AG04449 (cell line): ENCODE measurements at places on chromosomes 2 and 18.
A peak's percentile ranks its signal among the peaks of the same experiment; 100 is the strongest.

DNA sequence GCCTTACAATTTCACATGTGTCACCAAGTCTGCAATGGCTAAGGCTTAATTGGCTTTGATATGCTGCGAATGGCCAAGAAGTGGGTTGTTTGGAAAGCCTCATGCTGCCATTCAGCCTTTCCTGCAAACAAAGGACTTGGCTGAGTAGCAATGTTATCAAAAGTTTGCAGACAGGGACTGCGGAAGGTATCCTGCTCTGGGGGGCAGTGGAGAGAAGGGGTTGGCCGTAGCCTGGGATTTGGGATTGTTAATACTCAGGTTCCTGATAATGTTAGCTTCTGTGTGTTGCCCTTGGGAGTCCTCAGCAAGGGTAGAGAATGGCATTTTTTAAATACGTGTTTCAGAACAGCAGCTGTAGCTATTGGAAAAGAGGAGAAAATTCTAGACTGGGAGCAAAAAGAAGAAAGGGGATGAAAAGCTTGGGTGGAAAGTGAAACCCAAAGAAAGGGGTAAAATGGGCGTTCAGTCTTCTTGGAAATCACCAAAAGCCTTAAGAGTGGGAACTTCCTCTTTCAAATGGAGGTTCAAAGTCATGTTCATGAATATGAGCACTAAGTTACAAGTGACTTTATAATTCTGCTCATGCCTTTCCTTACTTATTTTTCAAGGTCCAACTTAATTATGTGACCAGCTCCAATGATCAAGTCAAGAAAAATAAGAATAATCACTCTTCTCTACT is 325.1 kb downstream of the RNF144A start:
- no peak for DNase-seq

DNA sequence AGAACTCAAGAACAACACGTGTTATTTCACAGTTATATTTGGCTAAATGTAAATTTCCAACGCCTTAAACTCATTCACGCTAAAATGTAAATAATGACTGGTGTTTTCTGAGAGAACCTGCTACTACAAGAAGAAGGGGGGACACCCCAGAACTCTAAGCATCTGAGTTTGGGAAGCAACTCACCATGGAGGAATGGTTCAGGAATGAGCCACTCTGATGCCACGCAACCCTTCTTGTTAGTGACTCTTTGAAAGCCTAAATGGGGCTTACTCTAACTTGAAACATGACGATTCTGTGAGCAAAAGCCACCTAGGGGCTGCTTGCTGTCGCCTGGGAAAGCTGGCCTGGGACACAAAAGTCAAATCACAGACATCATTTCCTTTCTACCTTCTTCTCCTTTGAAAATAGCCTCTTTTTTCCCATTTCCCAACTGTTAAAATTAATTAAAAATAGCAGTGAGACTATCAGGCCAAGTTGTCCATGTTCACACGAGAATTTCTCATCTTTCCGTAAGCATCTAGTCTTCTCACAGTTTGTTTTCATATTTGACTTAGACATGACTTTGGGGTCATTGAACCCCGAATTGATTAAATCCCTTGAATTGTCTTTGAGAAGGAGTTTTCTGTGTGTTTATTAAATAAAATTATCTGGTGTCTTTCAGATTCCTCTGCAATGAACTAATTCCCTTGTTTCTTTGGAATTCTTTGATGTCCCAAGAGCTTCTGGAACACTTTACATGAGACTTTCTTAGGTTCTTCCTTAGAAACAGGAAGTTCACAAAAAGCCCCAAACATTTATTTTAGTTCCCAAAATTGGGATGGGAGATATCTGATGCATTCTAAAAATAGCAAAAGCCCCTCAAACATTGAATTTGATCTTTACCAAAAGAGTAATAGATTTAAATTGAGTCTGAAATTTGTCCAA is 75.5 kb upstream of the CABLES1 start:
- no peak for DNase-seq

DNA sequence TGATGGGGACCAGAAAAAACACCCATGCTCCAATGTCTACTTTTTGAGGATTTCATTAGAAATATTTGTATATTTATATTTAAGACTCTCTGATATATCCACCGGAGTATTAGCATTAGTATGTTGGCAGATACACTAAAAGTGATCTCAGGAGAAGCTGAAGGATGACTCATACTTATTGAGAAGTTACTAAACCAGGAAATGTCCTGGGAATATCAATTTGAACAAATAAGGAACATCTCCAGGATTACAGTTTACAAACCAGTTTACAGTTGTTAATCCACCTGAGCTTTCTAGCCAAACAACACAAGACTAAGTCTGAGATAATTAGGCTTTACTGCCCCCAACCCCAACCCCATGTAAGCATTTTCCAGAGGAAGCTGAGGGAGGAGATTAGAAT is 16.1 kb upstream of the DPP4 start:
- DNase-seq = no peak

DNA sequence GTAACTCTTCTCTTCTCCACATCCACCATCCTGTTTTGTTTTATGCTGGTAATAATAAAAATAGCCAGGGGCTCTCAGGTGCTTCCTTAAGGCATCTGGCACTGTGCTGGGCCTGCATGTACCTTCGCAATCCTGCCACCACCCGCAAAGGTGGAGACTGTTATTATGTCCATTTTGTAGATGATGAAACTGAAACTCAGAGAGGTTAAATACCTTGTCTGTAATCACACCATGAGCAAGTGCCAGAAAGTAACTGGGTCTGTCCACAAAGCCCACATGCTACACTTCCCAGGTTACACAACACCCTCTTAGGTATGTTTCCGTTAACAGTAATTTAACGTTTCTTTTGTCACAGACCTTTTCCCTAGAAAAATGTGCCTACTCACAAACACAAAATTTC is 27.0 kb downstream of the NRP2 start:
- DNase-seq = no peak

GRCh38 chr2:200828572-200829257 is 17.0 kb downstream of the BZW1 start:
- DNase-seq = no peak

DNA sequence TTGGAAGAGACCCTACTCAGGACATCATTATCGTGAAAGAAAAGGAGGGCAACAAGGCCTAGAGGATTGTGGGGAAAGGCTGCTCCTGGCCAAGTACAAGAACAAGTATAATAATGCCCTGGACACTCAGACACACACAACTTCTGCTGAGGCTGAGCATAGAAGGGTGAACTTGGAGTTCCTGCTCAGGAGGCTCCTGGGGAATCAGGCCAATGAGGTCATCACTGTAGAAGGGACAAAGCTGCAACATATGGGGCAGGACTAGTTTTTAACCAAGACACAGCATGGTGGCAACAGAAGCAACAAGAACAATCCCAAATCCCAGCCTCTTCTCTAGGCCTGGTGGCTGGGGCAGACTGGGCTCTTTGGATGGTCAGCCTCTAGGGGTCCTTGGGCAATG is 102.6 kb downstream of the POLR1A start:
- DNase-seq = no peak

- DNase-seq = no peak
Measured at GRCh38 chr18:39938676-39939608, 2016.1 kb upstream of the PIK3C3 start.

DNA sequence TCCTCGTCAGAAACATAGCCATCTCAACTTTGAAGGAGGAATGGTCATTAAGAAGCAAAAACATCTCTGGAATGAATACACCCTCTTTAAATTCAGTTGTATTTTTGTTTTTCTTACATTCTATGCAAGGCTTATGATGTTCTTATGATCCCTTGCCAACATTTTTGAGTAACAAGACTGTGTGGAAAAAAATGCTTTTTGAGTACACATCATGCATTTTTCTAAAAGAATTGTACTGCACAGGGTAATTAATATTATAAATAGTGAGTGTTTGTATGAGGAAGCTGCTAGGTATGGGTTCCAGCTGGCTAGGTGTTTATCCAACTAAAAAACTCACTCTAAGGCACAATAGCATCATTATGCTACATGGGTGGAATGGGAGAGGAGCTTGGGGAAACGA is 59.0 kb upstream of the SPATS2L start:
- peak; percentile 69 for DNase-seq

DNA sequence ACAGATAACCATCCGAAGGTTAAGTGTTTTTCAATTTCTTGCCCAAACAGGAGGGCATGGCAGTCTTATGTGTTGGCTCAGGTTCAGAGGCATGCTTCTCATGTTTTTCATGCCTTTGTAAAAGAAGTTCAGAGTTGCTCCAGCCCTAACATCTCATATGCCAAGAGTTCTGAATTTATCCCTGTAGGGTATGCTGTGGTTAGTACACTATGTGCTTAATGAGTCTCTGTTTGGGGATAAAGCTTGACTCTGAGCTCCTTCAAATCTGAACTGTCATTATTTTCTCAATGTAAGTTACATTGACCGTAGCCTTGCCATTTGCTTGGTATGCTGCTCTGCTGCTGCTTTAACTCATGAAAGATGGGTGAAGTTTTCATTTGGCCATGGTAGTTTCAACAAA is 67.9 kb upstream of the PNPT1 start:
- DNase-seq = no peak

- DNase-seq = no peak
Measured at GRCh38 chr2:106685180-106685897, 198.2 kb downstream of the CD8B2 start.

DNA sequence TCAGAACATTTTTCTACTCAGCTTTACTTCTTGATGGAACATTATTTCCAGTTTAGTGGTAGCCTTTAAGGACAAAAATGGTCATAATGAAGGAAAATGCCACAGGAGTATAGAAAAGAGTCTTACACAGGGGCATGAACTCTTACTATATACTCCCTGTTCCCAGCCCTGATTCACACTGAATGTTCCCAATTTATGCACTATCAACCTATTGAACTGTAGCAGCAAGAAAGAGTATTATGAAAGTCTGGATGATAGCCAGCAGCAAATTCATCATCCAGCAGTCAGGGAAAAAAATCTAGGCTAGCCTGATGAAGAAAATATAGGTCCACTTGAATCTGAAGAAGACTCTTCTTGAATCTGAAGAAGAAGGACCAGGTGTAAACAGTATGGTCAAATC is 1170.3 kb upstream of the CHAC2 start:
- DNase-seq = peak; percentile 23

DNA sequence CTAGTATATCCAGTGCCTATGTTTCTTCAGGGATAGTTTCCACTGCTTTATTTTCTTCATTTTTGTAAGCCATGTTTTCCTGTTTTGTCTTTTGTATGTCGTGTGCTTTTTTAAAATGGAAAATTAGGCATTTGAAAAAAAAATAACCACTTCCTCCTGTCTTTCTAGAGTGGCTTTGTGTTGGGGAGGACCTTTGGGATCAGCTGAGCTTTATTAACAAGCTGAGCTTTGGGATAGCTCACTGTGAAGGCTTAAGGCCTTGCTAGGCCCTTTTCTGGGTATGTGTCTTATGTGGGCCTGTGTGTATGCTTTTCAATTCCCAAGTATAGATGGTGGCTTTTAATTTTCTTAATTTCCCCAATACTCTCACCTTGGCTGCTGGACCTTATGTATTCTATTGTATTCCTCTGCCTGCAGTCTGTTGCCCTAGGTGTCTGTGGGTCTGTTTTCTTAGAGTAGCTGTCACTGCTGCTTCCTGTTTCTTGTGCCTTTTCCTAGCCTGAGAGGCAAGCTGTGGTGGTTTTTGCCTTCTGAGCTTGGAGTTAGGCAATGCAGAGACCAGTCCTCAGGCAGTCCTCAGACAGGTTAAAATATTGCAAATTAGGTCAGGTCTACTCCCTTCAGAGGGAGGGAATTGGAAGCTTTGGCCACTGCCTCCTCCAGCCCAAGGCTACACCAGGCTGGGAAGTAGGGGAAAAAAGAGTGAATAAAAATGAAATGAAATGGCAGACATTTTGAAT is 134.7 kb downstream of the LDLRAD4 start:
- DNase-seq = no peak

DNA sequence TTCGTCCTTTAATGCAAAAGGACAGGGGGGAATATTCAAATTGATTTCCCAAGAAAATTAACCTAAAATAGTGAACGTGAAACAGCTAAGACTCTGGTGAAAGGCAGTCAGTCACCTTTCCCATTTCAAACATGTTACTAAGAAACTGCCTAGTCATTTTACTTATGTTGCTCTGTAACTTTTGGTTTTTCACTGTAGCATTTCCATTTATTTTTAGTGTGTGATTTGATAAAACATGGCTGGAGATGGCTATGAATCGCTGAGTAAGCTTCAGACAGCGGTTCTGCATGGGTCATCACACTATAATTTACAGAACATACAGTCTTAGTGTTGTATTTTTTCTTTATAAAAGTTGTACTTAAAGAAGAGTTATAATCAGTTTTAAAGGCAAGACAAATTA is 16.0 kb upstream of the KIDINS220 start:
- DNase-seq = no peak

GRCh38 chr2:25479761-25480160 is 138.0 kb upstream of the DNMT3A start:
- no peak for DNase-seq

DNA sequence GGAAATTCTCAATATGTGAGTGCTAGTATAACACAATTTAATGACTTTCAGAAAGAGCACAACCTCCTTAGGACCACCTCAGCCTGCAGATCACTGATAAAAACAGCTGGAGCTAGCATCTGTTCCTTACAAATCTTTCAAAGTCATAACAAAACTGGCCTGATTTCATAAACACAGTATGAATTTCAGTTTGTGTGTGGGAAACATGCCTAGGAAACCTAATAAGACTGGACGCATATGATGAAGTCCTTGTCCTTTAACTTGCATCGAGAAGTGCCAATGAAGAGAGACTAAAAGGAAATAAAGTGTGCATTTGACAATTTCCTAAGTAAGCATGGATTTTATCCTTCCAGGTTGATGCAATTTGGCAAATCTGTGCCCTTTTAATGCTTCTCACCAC is 74.1 kb upstream of the KLHL14 start:
- DNase-seq = no peak
